ENCODE measurements at places on chromosomes 7 and 10.

DNA sequence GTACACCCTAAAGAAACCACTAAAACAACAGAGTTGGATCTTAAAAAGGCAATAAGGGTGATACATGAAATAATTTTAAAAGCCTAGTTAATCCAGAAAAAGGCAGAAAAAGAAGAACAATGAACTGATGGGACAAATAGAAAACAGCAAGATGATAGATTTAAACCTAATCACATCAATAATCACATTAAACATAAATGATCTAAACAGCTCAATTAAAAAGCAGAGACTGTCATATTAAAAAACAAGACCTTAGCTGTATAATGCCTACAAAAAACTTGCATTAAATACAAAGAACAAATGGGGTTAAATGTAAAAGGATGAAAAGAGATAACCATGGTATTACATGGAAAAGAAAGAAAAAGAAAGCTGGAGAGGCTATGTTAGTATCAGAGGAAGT lies 96.2 kb downstream of the RTKN2 start:
- no peak for DNase-seq

GRCh38 chr7:45293295-45293942 lies 135.8 kb downstream of the RAMP3 start:
- DNase-seq: no peak

DNA sequence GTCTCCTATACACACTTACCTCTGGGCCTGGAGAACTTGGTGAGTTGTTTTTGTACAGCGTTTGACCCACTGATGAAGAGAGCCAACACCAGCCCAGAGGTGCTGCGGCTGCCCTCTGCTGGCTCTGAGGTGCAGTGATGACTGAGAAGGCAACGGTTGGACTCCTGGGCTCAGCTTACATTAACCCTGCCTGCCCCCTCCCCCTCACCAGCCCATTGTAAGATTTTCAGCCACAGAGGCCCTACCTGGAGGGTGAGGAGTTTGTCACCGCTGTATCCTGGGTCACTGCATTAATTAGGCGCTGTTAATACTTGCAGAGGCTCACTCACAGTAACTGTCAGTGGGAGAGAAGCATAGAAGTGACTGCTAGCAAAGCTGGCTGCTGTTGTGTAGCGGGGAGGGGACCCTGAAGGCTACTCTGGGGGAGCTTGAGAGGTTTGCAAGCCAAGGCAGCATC lies 19.0 kb upstream of the ANKRD2 start:
- DNase-seq: peak; percentile 47

- no peak for DNase-seq
Observed at GRCh38 chr7:50775231-50775630, 7.5 kb downstream of the GRB10 start.

DNA sequence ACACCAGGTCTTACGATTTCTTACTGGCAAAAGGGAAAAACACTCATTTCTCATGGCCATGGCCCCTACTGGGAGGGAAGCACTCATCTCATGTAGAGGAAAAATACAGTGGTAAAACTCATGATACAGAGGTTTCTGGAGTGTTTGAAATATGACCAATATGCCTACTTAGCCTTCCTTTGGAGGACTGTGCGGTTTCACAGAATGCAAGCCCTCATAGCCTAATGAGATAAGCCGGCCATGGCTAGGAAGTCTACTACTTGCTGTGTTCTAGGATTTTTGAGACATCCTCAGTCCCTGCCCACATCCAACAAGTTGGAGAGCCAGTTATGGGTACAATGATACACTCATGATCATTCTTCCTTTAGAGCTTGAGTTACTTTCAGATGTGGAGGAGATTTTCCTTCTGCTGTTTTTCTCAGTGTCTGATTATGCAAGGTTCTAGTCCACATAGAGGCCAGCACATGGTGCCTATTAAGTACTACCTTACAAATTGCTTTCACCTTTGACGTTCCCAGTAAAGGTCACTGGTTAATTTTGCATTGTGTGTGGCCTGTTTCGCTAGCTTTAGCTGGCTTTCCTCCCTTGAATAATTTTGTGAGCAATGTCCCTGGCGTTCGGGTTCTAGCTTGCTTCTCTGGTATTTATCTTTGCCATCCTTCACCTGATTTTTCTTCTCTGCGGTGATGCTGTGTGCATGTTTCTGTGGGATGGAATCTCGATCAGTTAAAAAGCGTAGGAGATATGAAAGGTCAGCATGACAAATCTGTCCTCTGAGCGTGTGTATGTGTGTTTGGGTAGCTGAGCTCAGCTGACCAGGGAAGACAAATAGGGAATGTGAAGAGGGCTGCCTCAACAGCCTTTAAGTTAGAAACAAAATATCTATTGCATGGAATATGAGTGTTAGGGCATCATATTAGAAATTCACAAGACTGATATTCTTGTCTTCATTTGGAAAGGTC lies 295.4 kb downstream of the LRMDA start:
- no peak for DNase-seq

GRCh38 chr7:129828989-129829736 lies 123.6 kb downstream of the UBE2H start:
- DNase-seq: peak; percentile 19

- DNase-seq: no peak
Observed at GRCh38 chr10:69416695-69417094, at the start of gene TACR2. Gene TACR2, minus strand, starts transcription at chr10:69416918. Its CDS starts 595 bp downstream, at chr10:69416323.

- no peak for DNase-seq
Observed at GRCh38 chr7:30249316-30249715, 35.1 kb upstream of the ZNRF2 start.

GRCh38 chr10:115129752-115130151 lies 36.6 kb downstream of the ATRNL1 start:
- DNase-seq: peak; percentile 64

DNA sequence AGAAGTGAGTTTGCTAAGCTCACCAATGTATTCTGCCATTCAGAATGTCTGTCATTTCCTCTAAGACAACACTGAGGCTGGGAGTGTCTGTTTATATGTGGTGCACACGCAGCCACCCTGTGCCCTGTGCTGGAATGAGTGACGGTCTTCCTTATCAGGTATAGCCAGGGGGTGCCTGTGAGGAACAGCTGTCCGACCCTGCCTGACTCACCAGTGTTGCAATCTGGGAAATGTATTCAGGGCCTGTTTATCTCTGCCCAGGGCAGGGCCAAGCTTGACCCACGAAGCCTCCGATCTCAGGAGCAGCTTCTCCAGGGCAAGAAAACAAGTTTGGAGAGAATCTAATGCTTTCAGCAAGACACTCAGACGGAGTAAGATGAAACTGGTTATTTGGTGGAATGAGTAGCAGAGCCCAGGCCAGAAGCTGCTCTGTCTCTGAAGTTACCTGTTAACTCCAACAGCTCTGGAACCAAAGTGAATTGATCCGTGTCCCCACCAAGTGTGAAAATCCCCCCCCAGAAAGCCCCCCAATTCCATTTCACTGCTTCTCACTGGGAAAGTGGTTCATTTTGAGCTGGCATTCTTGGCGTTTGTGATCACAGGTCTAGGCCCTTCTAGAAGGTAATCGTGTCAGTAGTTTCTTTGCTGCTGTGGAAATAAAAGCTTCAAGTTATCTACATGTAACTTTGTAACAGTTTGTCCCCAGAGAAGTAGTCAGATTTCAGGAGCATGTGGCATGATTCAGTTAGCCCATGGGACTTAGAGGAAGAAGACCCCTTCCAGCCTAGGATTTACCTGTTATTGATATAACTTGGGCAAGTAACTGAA lies 6.1 kb upstream of the UBE2H start:
- peak; percentile 98 for DNase-seq

DNA sequence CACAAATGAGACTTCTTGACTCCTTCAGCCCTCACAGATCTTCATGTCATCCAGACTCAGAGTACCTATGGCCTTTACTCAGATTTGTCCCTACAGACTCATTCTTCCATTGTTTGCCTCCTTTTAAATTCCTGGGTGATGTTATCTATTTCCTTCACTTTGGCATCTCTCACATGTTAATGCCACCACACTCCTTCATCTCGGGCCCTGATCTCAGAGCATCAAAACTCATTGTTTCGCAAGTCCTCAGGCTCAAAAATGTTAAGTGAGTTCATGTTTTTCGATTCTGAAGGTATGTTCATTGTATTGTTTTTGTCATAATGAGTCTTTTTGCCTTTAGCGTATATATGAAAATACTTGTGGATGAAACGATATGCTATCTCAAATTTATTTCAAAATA lies 62.3 kb upstream of the AHR start:
- no peak for DNase-seq

DNA sequence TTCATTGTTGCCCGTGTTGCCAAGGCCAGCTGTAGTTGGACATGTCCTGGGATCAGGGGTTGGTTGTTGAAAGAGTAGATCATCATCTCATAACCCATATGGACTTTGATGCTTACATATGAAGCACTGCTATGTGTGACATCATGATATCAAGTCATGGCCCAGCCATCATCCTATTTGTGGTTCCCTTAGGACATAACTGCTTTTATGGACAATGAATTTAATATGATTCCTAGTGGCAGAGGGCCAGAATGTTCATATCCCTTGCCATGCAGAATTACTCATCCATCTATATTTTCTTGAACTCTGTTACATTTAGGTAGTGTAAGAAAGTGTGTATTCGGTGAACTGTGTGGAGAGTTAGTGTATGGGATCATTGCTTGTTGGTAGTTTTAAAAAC lies 343.9 kb upstream of the LRGUK start:
- DNase-seq: no peak

All from erythroblast (primary cell).